ENCODE measurements at places on chromosomes 2 and 18.

- DNase-seq: no peak
These were observed 10.3 kb downstream of the ZC3H15 start for GRCh38 chr2:186496401-186496800.

- DNase-seq: no peak
These were observed 39.9 kb downstream of the STK17B start for GRCh38 chr2:196131384-196131937.

DNA sequence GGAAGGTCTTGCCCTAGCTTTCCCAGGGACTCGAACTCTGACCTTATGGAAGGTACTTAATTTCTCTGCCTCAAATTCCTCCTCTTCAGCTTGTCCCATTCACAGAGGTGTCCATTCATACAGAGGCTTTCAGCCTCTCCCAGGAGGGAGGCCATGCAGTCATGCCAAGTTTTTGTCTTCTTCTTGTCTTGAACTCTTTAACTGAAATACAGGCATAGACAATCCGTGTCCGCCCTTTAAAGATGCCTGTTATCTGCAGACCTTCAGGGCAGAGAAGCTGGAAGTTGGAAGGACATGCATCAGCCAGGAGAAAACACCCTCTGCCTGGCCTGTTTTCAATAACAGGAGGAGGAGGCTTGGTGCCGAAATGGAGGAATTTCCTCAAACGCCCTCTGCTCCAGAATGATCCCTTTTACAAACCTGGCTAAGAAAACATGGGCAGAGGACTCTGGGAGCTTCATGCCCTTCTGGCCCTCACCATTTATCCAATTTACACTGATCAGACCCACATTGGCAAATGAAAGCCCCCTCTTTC lies 308.3 kb downstream of the MYCN start:
- no peak for DNase-seq

GRCh38 chr2:127661072-127661649 lies 14.2 kb downstream of the LIMS2 start:
- DNase-seq: no peak

GRCh38 chr2:44954889-44955592 lies 13.5 kb downstream of the SIX3 start:
- DNase-seq: no peak

GRCh38 chr2:184654945-184655344 lies 56.6 kb downstream of the ZNF804A start:
- DNase-seq: no peak

DNA sequence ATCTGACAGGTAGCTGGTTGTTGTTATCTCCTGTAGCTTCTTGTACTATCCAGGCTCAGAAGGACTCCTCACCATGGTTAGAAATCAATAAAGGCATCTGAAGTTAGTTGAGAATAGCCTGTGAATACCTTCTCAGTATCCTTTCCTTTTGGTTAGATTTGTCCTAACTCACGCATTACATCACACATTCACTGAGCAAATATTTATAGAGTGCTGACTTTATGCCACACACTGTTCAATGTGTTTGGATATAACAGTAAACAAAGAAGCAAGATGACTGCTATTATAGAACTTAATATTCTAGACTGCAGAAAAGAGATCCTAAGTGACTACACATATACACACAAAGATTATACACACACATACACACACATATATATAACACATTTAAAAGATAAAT lies 889.9 kb upstream of the CHAC2 start:
- DNase-seq: no peak
